ENCODE measurements at places on chromosomes 3 and 15.

GRCh38 chr3:190548031-190548656, 34.3 kb downstream of the IL1RAP start:
- DNase-seq: no peak

GRCh38 chr3:186896875-186897274, 33.5 kb upstream of the ST6GAL1 start:
- DNase-seq: no peak

- DNase-seq: peak; percentile 63
Measured at GRCh38 chr3:64530434-64531049, 157.3 kb downstream of the ADAMTS9 start.

- no peak for DNase-seq
Measured at GRCh38 chr15:92343924-92344643, 49.6 kb upstream of the ST8SIA2 start.

- no peak for DNase-seq
Measured at GRCh38 chr3:197329382-197329781, 31.0 kb upstream of the DLG1 start.

- DNase-seq: no peak
Measured at GRCh38 chr15:80752204-80752603, 27.0 kb upstream of the CEMIP start.

- no peak for DNase-seq
Measured at GRCh38 chr3:58116985-58117384, 93.8 kb downstream of the DNASE1L3 start.

DNA sequence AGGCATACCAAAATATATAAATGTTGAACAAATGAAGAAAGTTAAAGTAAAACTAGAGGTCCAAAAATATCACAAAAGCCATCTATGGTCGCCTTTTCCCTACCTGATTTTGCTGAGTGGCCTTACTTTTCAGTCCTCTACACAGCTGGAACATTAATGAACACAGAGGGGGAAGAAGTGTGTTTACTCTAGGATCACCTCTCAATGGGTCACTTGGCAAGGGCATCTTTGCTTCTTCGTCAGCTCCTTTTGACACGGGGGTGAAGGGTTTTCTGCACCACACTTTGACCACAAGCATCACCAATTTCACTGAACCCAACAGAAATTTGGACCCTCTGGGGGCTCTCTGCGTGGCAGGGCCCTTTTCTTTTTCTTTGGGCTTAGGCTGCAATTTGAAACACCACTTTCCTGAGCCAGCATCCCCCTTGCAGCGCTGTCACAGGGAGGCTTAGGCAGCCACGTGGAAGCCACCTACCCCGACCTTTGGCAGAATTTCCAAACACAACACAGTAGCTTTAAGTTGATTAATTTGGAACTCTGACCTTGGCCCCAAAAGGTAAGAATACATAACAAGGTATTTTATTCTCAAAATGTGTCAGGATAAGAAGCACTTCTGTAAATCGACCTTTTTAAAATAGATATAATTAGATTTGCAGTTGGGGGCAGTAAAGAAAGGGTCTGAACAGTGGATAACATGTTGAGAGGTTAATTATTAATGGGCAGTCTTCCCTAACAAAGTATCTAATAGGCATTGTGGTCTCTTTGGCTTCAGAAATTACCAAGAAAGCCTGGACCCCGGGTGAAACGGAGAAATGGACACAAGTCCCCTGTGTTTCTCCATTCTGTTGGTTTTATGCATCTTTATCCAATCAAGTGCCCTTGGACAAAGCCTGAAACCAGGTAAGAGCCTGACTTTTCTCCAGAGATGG, at the start of gene LIPC:
Gene LIPC (plus strand): TSS at position 771 of the 929 bp plus-strand sequence. CDS start 42 bp downstream, at position 813.
- DNase-seq: no peak

- no peak for DNase-seq
Measured at GRCh38 chr15:31733424-31733823, 296.9 kb upstream of the CHRNA7 start.
